ENCODE measurements at places on chromosomes 13 and 19.
A peak's percentile ranks its signal among the peaks of the same experiment; 100 is the strongest.

DNA sequence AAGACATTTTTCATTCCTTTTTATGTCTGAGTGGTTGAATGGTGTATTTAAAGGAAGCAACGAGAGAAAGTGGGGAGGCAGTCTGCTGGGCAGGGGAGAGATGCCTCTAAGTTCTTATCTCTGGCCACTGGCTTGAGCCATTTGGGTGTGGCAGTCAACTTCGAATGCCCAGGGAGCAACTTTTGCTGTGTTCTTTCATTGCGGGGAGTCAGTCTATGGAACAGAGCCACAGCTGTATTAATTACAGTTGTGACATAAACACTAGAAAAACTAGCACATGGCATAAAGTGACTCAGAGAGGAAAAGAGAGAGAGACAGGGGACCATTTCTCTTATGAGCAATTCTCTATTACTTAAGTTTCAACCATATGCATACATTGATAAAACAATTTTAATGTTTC lies 40.4 kb upstream of the PDCD5 start:
- no peak for DNase-seq

DNA sequence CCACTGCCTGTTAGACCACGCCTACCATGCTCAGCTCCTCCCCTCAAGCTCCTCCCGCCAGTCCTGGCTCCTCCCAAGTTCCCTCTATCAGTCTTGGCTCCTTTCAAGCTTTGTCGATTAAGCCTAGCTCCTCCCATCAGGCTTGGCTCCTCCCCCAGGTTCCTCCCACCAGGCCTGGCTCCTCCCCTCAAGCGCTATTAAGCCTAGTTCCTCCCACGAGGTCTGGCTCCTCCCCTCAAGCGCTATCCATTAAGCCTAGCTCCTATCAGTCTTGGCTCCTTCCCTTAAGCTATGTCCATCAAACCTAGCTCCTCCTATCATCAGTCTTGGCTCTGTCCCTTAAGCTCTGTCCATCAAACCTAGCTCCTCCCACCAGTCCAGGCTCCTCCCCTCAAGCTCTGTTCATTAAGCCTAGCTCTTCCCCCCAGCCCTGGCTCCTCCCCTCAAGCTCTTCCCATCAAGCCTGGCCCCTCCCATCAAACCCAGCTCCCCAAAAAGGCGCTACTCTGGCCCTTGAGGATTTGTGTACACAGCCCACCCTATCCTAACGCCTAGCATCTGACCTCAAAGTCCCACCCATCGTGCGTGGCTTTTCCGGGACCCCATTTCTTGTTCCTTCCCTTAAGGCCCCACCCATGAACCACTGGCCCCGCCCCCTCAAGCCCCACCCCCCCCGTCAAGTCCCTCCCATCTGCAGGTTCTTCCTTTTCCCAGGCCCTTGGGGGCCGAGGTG lies 10.0 kb downstream of the CAMSAP3 start:
- DNase-seq, result no peak

GRCh38 chr19:40253611-40254092 lies 27.2 kb upstream of the CCNP start:
- DNase-seq, result no peak

- no peak for DNase-seq
Observed at GRCh38 chr19:54106716-54107115, 4.1 kb downstream of the NDUFA3 start.

DNA sequence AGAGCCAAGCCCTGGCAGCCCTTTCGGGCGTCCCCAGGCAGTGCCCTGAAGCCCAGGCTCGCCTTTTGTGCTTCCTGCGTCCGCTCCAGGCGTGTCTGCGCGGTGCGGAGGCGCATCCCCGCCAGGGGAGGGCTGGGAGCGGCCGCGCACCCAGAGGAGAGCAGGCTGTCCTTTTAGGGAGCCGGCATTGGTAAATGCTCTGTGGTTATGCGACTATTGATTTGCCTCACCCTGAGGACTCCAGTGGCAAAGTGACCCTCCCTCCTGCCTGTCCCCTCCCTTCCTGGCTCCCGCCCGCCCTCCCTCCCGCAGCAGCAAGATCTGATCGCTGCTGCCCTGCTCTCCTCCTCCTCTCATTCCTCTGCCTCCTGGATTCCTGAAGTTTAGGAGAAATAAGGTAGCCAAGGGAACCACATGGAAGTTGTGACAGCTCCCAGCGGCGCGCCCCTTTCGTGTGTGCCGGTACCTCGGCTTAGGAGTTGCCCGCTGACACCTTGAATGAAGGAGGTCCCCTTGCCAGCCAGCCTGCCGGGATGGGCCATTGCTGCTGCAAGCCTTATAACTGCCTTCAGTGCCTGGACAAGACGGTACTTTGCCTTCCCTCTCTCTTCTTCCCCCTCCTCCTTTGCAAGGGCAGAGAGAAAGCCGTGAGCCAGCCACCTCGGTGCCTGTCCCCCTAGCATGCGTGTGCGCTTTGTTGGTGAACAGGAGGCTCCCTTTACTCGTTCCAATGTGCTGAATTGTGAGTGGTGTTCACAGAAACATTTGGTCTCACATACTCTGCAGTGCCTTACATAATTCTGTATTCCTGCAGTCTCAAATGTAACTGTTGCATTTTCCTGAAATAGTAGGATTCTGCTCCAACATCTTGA lies 166.9 kb downstream of the SLC7A1 start:
- no peak for DNase-seq

- no peak for DNase-seq
Observed at GRCh38 chr19:45468159-45468651, 409 bp downstream of the FOSB start.

GRCh38 chr19:47228168-47228936 lies 2.6 kb downstream of the BBC3 start:
- no peak for DNase-seq

- no peak for DNase-seq
Observed at GRCh38 chr13:109673477-109673876, 112.9 kb downstream of the IRS2 start.

DNA sequence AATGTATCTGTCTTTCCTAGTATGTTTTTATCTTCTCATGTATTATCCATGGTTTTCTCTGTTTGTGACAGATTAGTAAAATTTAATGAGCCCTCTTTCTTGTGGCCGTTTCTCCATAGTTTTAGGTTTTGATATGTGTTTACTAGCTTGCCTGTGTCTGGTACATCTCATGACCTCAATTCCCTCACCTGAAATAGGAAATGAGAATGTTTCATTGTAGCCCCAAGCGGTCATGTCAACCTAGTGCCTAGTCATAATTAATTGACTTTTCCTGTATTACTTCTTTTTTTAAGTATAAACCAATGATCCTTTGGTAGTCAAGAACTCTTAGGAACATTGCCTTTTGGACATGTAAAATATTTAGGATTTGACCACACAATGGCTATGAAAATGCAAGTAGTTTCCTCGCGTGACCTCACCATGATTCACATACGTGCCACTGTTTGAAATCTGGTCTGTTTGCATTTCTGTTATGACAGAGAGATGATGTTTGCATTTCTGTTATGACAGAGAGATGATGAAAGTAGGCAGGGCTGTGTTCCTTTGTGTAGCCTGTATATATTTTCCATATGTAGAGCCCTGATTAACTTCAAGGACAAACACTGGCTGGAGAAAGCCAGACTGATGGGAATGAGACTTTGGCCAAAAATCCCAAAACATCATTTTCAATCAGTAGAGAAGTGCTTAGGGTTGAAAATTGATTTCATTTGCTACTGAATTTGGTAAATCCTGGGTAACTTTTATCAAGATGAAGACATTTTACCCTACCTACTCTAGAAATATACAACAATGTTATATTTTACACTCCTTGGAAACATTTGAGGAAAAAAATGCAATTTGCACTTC lies 104.8 kb downstream of the TNFRSF19 start:
- peak; percentile 87 for DNase-seq

GRCh38 chr13:43514311-43514710 lies 272.5 kb downstream of the ENOX1 start:
- DNase-seq, result no peak

GRCh38 chr13:25771641-25772478 lies 280.0 kb downstream of the SHISA2 start:
- peak; percentile 29 for DNase-seq

DNA sequence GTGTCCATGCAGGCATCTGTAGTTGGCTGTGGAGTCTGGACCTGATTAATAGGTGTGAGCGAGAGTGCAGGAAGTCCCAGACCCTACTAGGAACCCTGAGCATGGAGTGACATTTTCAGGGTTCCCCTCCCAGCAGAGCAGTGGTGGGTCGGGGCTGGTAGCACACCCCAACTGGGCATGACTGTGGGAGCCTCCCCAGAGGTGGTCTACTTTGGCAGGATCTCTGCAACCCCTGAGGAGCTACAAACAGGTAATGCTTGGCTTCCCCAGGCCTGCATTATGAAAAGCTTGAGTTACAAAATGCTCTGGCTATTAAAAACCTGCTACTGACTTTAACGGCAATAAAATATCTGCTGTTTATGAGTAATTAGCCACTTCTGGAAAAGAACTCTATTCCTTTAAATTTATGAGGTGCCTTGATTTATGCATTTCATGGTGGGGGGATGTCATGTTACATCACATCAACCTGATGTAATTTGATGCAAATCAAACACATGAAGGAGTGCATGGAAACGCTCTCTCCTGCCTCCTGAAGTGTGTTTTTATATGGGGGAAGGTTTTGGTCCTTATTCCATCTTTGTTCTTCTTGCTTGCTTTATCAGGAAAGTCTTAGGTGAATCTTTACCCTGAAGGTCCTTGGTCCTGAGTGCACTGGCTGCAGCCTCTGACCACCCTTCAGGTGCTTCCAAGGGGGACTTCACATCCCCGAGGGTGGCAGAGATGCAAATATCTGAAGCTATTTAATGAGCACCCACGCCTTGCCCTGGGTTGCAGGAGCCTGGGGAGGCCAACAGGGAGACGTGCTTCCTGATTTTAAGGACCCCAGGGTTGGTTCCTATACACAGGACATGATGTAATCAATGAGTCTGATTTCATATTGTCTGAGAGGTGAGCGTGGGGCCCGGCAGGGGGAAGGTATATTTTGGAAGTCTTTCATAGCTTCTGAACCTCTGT lies 54.0 kb downstream of the ZNF536 start:
- no peak for DNase-seq

- DNase-seq, result no peak
Observed at GRCh38 chr13:110237875-110238817, 68.8 kb downstream of the COL4A1 start.

DNA sequence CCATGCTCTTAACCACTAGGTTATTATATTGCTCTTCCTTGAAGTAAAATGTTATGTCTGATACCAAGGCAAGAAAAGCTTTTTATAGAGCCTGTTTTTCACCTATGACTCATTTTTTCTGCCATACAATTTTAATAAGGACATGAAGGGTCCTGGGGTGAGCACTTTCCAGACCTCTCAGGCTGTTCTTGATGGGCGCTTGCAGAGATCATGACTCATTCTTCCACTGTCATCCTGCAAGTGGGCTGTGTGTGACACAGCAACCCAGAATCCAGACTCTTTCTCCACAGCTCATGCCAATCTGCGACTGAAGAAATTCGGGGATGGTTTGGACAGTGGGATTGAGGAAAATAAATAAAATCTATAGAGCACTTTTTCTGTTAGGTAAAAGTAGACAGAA lies 506.7 kb upstream of the NBEA start:
- DNase-seq, result no peak

GRCh38 chr19:42422901-42423461 lies 4.2 kb downstream of the LIPE start:
- DNase-seq, result no peak

- no peak for DNase-seq
Observed at GRCh38 chr19:41241859-41242258, 22.3 kb upstream of the HNRNPUL1 start.

DNA sequence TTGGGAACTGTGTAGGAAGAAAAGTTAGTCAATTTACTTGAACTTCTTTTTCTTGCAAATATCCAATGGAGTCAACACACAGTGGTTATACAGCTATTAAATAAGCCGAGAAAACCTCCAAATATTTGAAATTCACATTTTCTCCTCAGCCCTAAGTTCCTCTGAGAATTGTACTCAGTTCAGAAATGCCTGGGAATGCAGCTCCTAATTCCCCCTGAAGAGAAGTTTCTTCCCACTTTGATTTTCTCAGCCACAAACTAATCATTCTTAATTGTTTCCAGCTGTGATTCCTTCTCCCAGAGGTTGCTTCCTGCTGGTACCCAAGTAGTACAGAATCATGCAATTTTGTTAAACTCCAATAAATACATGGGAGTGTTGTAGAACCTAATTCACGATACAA lies 246.1 kb upstream of the MIR17HG start:
- no peak for DNase-seq

DNA sequence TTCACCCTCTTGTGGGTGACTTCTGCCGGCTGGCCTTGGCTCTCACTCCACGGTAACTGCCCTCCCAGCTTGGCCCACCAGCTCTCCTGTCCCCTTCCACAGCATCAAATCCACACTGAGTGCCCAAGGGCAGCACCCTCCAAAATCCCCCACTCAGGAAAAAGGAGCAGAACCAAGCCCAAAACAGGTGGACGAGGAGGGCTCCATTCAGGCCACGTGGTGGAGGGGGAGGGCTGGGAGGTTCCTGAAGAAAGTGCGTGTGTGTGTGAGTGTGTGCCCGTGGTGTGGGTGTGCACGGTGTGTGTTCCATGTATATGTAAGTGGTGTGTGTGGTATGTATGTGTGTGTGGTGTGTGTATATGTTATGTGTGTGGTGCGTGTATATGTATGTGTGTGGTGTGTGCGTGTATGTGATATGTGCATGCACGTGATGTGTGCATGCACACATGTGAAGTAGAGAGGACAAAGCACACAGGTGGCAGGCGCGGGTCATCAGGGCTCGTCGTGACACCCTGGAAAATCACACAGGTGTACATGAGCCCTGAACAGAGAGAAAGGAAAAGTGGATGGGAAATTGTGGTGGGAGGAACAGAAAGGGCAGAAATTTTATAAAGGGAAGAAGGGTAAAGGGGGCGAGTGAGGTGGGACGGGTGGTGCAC lies 76.9 kb downstream of the COL4A1 start:
- DNase-seq, result no peak

GRCh38 chr19:15995536-15995935 lies 46.7 kb downstream of the OR10H4 start:
- DNase-seq, result no peak

- DNase-seq, result no peak
Observed at GRCh38 chr19:55688422-55689218, 13.6 kb downstream of the EPN1 start.

GRCh38 chr13:33757713-33758112 lies 60.2 kb upstream of the RFC3 start:
- no peak for DNase-seq

- no peak for DNase-seq
Observed at GRCh38 chr19:42229855-42230351, 9.8 kb downstream of the ZNF526 start.

GRCh38 chr19:42038666-42039065 lies 31.3 kb downstream of the GRIK5 start:
- DNase-seq, result no peak

DNA sequence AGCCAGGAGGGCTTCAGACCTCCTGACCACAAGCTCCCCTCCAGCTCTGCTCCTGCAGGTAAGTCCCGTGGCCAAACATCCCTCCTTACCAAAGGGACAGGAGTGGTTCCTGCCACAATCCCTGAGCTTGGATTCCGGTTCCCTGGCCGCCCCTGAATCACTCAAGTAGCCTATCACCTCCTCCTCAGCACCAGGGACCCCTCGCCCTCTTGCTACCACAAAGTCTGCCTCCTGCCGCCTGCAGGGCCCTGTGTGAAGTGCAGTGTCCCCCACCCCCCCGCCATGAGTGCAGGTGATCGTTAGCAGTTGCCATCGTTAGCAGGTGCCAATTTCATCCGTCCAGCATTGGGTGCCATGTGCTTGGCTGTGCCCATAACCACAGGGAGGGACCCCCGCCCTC lies 40.8 kb upstream of the RANBP3 start:
- DNase-seq, result no peak

- DNase-seq, result no peak
Observed at GRCh38 chr19:1355568-1356507, 27.9 kb upstream of the NDUFS7 start.

GRCh38 chr19:53982001-53982451 lies 9.4 kb upstream of the CACNG6 start:
- DNase-seq, result no peak

- DNase-seq, result no peak
Observed at GRCh38 chr19:1047696-1048147, 7.8 kb downstream of the ABCA7 start.
